ENCODE measurements at places on chromosomes 5 and 9. TPM values are rescaled to one million over a fixed set of nuclear protein-coding genes. Genes with fewer than 3 reads are reported as not detected.

KIF4B gene
- 0.07 TPM for total RNA-seq

WNT8A gene
- total RNA-seq, result 0.26 TPM

CARD9 gene
- total RNA-seq, result 5.6 TPM

SHOC1 gene
- total RNA-seq, result not detected

CDC25C gene
- total RNA-seq, result 19.9 TPM

MAPKAP1 gene
- total RNA-seq, result 97.0 TPM

HAVCR2 gene
- total RNA-seq, result not detected

DNA sequence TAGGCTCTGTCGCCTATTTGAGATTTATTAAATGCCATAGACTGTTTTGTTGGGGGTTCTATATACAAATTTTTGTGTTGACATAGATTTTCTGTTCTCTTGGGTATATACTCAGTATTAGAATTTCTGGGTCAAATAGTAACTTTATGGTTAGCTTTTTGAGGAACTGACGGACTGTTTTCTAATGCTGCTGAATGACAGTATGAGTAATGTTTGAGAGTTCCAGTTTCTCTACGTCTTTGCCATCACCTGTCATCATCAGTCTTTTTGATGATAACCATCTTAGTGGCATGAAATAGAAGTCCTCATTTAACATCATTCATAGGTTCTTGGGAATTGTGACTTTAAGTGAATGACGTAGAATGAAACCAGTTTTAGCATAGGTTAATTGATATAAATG is 60.1 kb downstream of the CCDC171 start:
- no peak overlapping the region for H3K4me3 ChIP-seq
- H3K27ac ChIP-seq, result no peak overlapping the region
- no peak for DNase-seq
- no peaks in the 10 kb centered on the region for H3K27me3 ChIP-seq

GRCh38 chr9:78207319-78207718 is 28.6 kb upstream of the CEP78 start:
- DNase-seq, result no peak
- H3K36me3 ChIP-seq, result no peaks in the 10 kb centered on the region
- H3K4me3 ChIP-seq, result no peak overlapping the region
- no peaks in the 10 kb centered on the region for H3K4me1 ChIP-seq
- no peaks in the 10 kb centered on the region for H3K27me3 ChIP-seq
- no peak overlapping the region for H3K27ac ChIP-seq

DNA sequence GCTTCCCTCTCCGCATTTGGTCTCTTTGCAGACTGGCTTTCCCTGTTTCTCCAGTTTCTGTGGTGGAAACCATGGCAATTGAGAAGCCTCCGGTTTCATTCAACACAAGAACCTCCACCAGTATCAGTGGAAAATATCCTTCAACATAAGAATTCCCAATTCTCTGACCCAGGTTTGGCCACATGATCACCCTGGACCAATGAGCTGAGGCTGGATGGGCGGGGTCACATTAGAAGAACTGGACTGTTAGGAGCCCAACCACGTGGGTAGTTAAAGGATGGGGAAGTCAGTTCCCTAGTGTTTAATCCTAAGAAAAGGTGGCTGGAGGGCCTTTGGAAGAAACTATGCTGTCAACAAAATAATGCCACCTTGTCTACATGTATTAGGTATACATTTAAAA is 336.3 kb downstream of the DMRT2 start:
- no peaks in the 10 kb centered on the region for H3K4me1 ChIP-seq
- no peak overlapping the region for H3K4me3 ChIP-seq
- peaks cover 1% of the 10 kb centered on the region for H3K36me3 ChIP-seq
- H3K27me3 ChIP-seq, result no peaks in the 10 kb centered on the region

- H3K27me3 ChIP-seq, result no peaks in the 10 kb centered on the region
- H3K27ac ChIP-seq, result no peak overlapping the region
- peaks cover 2% of the 10 kb centered on the region for H3K36me3 ChIP-seq
- no peak for DNase-seq
- no peaks in the 10 kb centered on the region for H3K4me1 ChIP-seq
Observed at GRCh38 chr5:75281716-75282465, 45.2 kb upstream of the ANKRD31 start.

- peak overlapping the region; percentile 26 for H3K4me3 ChIP-seq
- no peaks in the 10 kb centered on the region for H3K36me3 ChIP-seq
- no peak overlapping the region for H3K27ac ChIP-seq
- DNase-seq, result peak; percentile 83
- H3K4me1 ChIP-seq, result no peaks in the 10 kb centered on the region
- peaks cover 56% of the 10 kb centered on the region for H3K27me3 ChIP-seq
Observed at GRCh38 chr5:32713770-32714381, 2.8 kb downstream of the NPR3 start.

DNA sequence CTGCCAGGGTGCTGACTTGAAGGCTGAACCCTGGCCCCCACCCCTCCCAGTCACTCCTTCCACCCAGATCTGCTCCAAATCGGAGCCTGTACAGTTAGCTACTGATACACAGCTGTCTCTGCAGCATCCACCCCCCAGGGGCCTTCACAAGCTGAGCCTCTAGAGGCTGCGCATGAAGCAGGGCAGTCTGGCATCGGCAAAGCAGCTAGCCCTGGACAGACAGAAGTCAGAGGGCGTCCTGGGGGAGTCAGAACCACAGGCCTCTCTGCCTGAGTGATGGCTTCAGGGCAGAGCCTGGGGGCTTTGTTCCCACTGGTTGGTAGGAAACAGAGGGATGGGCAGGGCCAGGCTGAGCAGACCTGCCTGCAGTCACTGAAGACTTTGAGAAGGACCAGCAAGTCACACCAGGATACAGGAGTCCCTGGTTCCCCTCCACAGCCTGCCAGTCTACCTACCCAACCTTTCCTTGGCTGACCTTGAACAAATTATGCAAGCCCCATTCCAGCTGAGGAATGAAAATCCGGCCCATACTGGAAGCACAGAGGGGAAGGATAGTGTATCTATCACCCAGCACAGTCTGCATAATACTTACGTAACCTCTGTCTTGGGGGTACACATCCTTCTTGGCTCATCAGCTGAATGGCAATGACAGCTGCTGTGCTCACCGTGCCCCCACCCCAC is 8.8 kb downstream of the VDAC1 start:
- peaks cover 8% of the 10 kb centered on the region for H3K36me3 ChIP-seq
- H3K4me1 ChIP-seq, result peaks cover 6% of the 10 kb centered on the region
- no peak overlapping the region for H3K4me3 ChIP-seq
- no peak for DNase-seq

GRCh38 chr5:119389288-119390030 is 33.6 kb downstream of the TNFAIP8 start:
- peaks cover 2% of the 10 kb centered on the region for H3K36me3 ChIP-seq
- no peak overlapping the region for H3K27ac ChIP-seq
- no peaks in the 10 kb centered on the region for H3K27me3 ChIP-seq
- no peak overlapping the region for H3K4me3 ChIP-seq
